CD8-positive, alpha-beta memory T cell (primary cell): ENCODE measurements at places on chromosomes 16 and 17. TPM values are rescaled to one million over a fixed set of nuclear protein-coding genes. Genes with fewer than 3 reads are reported as not detected.

The TBC1D3C gene
- total RNA-seq, result 1.6 TPM

DNA sequence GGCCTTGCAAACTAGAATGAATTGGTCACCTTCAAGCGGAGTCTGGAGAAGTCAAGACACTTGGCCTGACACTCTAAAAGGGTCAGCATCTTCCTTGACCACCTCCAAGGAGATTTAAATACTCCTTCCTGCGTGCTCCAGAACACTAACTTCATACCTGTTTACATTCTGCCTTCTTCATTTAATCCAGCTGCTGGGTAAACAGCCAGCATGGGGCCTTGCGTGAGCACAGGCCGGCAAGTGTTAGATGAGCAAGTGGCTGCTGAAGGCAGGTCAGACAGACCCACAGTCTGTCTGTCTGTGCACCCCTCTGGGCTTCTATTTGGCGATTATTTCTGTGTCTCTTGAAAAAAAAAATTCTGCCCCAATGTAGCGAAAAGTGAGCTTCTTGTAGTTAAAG is 153.8 kb downstream of the MSI2 start:
- no peak overlapping the region for H3K27ac ChIP-seq
- H3K4me1 ChIP-seq, result peaks cover 6% of the 10 kb centered on the region
- no peaks in the 10 kb centered on the region for H3K27me3 ChIP-seq
- no peaks in the 10 kb centered on the region for H3K36me3 ChIP-seq

DNA sequence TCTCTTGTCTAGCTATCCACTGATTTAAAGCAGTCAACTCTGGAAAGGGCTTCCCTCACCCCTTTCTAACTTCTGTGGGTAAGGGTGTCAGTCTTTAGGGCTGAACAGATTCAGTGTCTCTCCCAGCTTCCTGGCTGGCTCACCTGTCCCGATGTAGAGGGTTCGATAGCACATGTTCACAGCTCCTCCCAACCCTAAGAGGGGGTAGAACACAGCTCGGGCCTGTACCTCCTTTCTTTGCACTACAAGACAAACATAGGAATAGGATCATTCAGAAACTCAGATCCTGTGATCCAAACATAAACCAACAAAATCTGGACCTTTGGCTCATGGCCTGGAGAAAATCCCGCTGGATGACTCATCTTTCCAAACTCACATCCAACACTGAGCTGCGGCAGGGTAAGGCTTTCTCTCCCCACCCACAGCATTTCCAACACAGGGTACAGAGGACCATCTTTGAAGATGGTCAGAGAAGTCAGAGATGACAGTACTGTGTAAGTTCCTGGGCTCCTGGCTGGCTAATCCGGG is 5.8 kb upstream of the DHRS13 start:
- DNase-seq, result no peak
- H3K36me3 ChIP-seq, result peaks cover 66% of the 10 kb centered on the region
- H3K27ac ChIP-seq, result no peak overlapping the region
- H3K27me3 ChIP-seq, result no peaks in the 10 kb centered on the region
- no peak overlapping the region for H3K4me3 ChIP-seq
- no peaks in the 10 kb centered on the region for H3K4me1 ChIP-seq

DNA sequence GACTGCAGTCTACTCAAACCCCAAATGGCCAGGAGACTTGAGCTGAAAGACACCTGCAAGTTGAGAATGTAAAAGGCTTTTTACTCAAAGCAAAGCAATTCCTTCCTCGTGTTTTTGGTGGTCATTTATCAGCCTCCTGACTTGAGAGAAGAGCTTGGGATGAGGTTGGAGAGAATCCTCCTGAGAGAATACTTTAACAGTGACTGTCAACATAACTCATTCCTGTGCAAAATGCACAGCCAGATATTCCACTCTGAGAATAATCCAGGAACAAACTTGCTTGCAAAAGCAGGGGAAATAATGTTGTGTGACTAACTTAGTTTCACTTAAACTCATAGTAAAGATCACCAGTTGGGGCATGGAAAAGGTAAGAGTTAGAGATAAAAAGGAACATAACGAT is 53.4 kb downstream of the SNTB2 start:
- H3K27me3 ChIP-seq, result no peaks in the 10 kb centered on the region
- H3K27ac ChIP-seq, result no peak overlapping the region
- no peak overlapping the region for H3K4me3 ChIP-seq
- H3K4me1 ChIP-seq, result no peaks in the 10 kb centered on the region
- peaks cover under 1% of the 10 kb centered on the region for H3K36me3 ChIP-seq

The TBC1D16 gene
- 3.5 TPM for total RNA-seq

DNA sequence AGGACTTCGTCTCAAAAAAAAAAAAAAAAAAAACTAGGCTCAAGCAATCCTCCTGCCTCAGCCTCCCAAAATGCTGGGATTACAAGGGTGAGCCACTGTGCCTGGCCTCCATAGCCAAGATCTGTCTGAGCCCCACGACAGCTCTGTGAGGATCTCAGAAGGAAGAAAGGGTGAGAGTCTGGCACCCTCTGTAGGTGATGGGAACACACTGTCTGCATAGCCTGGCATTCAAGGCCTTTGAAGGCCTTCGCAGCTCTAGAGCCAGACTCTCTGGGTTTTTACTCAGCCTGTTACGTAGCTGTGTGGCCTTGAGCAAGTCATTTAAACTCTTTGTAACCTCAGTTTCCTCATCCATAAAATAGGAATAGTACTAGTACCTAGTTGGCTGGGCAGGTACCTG is 6.3 kb upstream of the XPO6 start:
- DNase-seq, result peak; percentile 64
- H3K27me3 ChIP-seq, result no peaks in the 10 kb centered on the region
- no peaks in the 10 kb centered on the region for H3K4me1 ChIP-seq
- H3K4me3 ChIP-seq, result no peak overlapping the region
- no peaks in the 10 kb centered on the region for H3K36me3 ChIP-seq
- no peak overlapping the region for H3K27ac ChIP-seq

GRCh38 chr16:69563605-69564580 is 1.9 kb upstream of the NFAT5 start:
- H3K36me3 ChIP-seq, result no peaks in the 10 kb centered on the region
- DNase-seq, result peak; percentile 53
- peak overlapping the region; percentile 86 for H3K27ac ChIP-seq
- H3K4me1 ChIP-seq, result peaks cover 26% of the 10 kb centered on the region
- H3K4me3 ChIP-seq, result peak overlapping the region; percentile 59
- H3K27me3 ChIP-seq, result no peaks in the 10 kb centered on the region

DNA sequence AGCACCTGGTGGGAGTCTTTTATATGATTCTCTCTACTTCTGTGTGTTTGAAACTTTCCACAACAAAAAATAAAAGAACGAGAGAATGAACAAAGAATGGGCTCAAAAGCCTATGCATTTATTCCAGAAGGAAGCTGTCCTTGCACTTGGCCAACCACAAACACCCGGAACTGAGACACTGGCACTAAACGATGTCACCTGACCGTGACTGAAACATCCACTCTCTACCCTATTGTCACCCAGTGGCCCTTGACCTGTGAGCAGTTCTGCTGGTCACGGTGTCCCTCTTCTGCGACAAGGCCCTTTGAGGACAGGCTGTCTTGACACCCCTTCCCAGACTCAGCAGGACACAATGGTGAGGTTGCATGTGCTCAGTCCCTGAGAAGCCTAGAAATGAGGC is 56.6 kb downstream of the TEKT5 start:
- H3K27me3 ChIP-seq, result no peaks in the 10 kb centered on the region
- no peak for DNase-seq
- no peak overlapping the region for H3K27ac ChIP-seq
- H3K36me3 ChIP-seq, result no peaks in the 10 kb centered on the region

- no peak overlapping the region for H3K27ac ChIP-seq
- no peaks in the 10 kb centered on the region for H3K4me1 ChIP-seq
- H3K36me3 ChIP-seq, result no peaks in the 10 kb centered on the region
- no peaks in the 10 kb centered on the region for H3K27me3 ChIP-seq
Observed at GRCh38 chr17:72090108-72090507, 30.7 kb upstream of the SOX9 start.
